ENCODE measurements at places on chromosomes 2 and 18. TPM values are rescaled to one million over a fixed set of nuclear protein-coding genes. Genes with fewer than 3 reads are reported as not detected.

TDRD15 gene
- 6.7 TPM for total RNA-seq

DNA sequence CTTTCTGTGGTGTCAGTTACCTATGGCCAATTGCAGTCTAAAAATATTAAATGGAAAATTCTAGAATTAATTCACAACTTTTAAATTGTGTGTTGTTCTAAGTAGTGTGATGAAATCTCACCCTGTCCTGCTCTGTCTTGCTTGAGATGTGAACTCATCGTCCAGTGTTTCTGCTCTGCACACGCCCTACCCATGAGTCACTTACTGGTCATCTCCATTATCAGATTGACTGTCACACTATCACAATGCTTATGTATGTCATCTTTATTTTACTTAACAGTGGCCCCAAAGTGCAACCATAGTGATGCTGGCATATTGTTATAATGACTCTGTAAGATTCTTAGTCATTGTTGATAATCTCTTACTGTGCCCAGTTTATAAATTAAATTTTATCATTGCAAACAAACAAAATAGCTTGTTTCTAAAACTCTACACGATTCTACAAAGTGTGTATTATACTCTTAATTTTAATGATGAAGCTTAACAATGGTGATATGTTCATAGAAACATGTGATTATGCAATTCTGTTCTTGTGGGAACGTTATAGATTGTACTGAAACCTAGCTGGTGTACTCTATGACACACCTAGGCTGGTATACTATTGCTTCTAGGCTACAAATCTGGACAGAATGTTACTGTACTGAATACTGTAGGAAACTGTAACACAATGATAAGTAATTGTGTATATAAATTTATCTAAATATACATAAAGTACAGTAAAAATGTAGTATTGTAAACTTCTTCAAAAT, 1086.8 kb upstream of the PIK3C3 start:
- peak; percentile 1 for DNase-seq

EVA1A gene
- total RNA-seq, result 73.2 TPM

SAG gene
- total RNA-seq, result not detected

- DNase-seq, result peak; percentile 5
Observed at GRCh38 chr2:143686585-143687164, 557.5 kb downstream of the ARHGAP15 start.

- DNase-seq, result no peak
Observed at GRCh38 chr2:120871881-120872620, 136.4 kb downstream of the GLI2 start.

ABHD1 gene
- not detected for total RNA-seq

- DNase-seq, result no peak
Observed at GRCh38 chr18:78733762-78734613, 245.6 kb upstream of the SALL3 start.

DNA sequence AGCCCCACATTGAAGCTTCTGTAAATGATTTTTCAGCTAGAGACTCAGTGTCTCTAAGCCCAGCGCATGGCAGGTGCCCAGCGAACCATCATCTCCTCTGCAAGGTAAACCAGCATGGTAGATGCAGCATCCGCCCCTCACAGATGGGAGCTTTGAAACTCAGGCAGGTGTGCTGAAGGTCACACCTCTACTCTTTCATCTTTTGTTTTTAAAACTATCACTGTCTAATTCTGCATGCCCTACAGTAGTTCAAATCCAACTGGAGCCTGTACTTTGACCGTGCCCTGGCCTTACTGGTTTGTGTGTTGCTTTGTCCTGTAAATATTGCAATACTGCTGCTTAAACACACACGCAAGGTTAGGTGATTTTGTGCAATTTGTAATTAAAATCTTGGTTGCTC, 831.1 kb downstream of the GALR1 start:
- no peak for DNase-seq

DNA sequence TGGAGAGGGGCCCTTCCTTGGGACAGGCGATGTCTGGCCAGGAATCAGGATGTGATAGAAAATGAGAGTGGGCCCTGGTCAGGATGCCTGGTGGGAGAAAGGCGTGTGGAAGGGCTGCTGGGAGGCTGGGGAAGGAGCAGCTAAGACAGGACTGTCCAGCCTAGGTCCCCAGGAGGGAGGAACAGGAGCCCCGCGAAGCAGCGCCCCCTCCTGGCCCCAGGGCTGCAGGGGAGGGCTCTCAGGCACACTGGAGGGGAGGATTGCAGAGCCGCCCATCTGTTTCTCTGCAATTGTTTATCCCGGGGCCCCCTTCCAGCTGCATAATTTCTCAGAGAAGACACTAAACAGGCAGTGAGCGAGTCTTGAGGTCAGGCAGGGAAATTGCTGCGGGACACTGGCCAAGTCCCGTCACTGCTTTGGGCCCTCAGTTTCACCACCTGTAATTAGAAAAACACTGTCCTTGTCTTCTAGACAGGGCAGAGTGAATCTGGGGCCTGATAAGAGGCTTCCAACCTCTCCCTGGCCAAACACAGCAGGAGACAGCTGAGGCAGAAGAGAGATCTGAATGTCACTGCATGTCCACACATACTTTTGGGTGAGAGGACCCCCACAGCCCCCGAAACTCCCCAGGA, 3.9 kb upstream of the NPPC start:
- DNase-seq, result no peak

- peak; percentile 23 for DNase-seq
Observed at GRCh38 chr2:193963472-193964119, 1693.4 kb upstream of the SLC39A10 start.

POTEE gene
- 1.7 TPM for total RNA-seq

DNA sequence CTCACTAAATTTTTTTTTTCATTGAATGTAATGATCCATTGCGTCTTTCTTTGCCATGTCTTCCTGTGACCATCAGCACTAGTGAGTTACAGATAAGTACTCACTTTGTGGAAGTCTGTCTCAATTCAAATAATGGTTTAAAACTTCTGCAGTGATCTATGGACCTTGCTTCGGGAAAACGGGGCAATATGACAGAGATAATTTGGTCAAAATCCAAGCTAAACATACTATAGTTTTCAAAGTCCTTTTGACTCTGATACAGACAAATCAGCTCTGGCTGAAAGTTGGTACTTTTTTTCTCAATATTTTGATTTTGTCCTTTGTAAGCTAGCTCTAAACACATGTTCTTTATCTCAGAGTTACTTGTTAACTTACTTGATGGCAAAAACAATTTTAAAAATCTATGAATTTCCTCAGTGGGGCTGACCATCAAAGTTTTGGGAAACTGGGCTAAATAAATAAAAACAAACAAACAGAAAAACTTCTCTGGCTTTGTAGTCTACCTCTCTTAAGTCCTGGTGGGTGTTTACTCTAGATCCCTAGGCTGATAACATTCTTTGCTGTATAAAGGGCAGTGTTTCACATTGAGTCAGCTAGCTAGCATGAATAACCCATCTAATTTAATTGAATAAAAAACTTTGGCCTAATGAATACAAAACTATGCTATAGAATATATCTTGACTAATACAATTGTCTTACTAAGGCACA, 327.6 kb downstream of the RDH14 start:
- DNase-seq, result peak; percentile 4

DNA sequence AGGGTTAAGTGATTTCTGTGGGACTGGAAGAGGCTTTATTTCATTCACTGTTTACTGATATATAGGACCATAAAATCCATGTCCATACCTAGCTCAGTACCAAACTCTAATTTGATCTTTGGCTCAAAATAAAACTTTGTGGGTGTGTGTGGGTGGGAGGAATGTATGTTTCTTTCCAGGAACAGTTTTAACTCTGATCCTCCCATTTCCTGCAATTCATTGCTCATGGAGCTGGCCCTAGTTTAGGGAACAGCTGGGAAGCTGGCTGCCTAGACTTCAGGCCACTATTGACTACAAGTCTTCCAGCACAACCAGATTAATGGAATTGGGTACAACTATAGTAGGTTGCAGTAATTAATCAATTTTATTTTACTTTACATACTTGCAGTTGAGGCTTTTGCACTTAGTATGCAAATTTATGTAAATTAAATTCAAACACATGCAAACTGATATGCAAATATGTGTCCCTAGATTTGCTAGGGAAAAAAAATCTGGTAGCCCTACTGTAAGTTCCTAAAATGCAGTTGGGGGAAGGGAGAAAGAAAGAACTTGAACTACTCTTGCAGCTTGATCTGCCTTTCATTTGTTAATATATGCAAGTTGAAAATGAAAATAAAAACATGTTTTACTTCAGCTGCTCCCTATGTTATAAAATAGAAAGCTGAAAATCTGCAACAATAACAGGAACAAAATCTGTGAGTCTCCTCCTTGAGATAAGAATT, 1070.3 kb upstream of the CELF4 start:
- DNase-seq, result no peak

- DNase-seq, result peak; percentile 44
Observed at GRCh38 chr2:26640331-26640745, 828 bp downstream of the CIB4 start.

DNA sequence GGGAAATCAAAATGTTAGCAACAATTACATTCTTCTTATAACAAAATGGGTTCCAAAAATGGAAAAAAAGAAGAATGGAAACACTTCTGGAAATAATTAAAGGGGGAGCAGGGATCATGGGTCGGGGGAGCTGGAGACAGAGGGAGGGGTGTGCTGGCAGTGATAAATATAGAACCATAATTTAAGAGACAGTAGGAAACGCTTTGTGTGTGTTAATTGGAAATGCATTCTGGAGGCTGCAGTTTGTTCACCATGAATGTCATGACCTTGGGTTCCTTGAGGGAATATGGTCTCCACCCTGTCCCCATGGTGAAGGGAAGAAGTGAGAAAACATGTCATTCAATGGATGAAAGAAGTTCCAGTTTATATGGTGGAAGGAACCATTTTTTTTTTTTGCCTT, 540.7 kb downstream of the TNS1 start:
- no peak for DNase-seq

- DNase-seq, result no peak
Observed at GRCh38 chr2:152620985-152621384, 96.3 kb downstream of the PRPF40A start.

GRCh38 chr2:230666885-230667712, 45.5 kb upstream of the CAB39 start:
- DNase-seq, result peak; percentile 76

DNA sequence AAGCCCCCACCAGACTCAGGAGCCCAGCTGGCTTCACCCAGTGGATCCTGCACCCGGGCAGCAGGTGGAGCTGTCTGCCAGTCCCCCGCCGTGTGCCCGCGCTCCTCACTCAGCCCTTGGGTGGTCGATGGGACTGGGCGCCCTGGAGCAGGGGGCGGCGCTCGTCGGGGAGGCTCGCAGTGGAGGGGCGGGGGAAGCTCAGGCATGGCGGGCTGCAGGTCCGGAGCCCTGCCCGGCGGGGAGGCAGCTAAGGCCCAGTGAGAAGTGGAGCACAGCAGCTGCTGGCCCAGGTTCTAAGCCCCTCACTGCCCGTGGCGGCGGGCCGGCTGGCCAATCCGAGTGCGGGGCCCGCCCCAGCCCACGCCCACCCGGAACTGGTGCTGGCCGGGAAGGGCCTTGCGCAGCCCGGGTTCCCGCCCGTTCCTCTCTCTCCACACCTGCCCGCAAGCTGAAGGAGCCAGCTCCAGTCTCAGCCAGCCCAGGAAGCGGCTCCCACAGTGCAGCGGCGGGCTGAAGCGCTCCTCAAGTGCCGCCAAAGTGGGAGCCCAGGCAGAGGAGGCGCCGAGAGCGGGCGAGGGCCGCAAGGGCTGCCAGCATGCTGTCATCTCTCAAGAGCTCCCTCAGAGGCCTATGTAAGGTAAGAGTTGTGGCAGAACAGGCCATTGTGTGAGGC, 1307.8 kb upstream of the TMEFF2 start:
- peak; percentile 89 for DNase-seq

- DNase-seq, result no peak
Observed at GRCh38 chr2:236777408-236777807, 207.8 kb downstream of the ACKR3 start.

GRCh38 chr18:3048121-3048520, 35.2 kb upstream of the LPIN2 start:
- no peak for DNase-seq

GRCh38 chr2:101168706-101169105, 17.5 kb upstream of the TBC1D8 start:
- DNase-seq, result no peak

DNA sequence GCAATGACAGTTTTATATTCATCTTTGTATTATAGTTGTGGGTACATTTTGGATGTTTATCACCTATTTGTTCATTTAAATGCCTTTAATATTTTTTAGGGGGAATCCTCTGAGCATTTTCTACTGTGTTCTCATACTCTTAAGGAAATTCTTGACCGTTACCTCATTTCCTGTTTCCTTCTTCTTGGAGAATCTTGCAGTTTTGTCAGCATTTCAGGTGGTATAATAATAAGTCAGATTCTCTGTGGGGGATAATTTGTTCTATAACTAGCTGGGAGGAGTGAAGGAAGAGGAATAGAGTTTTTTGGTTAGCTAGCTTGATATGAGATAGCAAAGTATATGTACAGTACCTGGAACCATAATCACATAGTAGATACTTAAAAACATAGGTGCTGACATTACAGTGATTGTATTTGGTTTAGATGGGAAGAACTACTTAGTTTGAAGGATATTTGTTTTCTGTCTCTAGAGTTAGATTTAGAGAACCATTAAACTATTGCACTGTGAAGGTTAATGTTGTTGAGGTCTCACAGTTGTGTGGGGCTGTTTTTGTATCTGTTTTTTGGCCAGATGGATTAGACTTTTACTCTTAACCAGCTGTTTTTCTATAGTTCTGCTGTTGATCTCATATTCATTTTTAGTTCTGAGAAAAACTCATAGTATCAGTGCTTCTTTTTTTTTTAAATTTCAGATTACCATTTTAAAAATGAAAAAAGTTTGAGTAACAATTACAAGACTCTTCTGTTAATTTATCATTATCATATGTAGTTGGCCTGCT, 14.2 kb downstream of the MTX2 start:
- DNase-seq, result no peak

- DNase-seq, result no peak
Observed at GRCh38 chr18:34893239-34893638, 148.0 kb upstream of the MAPRE2 start.

GRCh38 chr2:54081574-54081973, 33.8 kb upstream of the ACYP2 start:
- DNase-seq, result peak; percentile 66

- no peak for DNase-seq
Observed at GRCh38 chr2:178223806-178224205, 29.5 kb downstream of the OSBPL6 start.

PROKR1 gene
- not detected for total RNA-seq

DNA sequence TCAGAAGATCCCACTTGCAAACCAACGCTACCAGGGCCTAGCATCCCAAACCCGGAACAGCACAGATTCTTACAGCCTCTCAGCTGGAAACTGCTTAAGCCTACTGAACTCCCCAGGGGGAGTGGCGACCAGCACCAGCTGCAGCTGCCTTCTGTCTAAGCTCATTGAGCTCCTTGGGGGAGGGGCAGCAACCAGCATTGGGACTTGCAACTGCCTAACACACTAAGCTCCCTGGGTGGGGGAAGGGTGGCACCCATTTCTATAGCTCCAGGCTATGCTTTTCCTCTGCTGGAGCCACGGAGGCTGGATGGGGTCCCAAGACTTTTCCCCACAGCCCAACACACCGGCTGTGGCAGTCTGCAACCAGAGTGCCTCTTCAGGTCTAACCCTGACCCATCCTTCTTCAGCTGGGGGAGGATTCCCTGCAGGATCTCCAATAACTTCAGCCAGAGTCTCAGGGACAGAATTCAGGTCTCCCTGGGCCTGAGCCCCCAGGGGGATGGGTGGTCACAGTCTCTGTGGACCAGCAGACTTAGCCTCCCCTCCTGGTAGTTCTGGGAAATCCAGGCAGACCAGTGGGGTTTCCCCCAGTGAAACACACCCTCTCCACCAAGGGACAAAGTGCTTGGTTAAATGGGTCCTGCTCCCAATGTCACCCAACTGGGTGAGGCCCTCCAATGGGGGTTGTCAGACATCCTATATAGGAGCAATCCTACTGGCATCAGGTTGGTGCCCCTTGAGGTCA, 45.9 kb upstream of the ITGA4 start:
- DNase-seq, result no peak
